ENCODE measurements at places on chromosomes 6 and 20.

GRCh38 chr6:157877149-157877548 lies 54.1 kb downstream of the SNX9 start:
- no peak for DNase-seq

- no peak for DNase-seq
Observed at GRCh38 chr6:5211492-5211891, 49.3 kb downstream of the LYRM4 start.

DNA sequence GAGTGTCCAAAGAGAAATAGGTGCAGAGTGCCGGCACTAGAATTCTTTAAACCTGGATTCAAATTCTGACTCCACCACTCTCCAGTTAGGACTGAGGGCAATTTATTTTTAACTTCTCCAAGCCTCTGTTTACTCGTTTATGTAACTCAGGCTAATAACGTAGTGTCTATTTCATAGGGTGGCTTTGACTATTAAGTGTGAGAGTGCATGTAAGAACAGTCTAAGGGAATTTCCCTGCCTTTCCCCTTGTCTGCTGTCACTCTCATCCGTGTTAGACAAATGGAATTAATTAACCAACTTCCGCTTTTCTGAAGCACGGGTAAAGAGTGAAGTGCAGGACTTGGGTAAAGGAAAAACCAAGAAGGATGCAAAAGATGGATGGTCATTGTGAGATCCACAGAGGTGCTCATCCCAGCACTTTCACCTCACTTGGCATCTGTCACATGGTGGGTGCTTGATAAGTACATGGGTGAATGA lies 4.1 kb upstream of the ZKSCAN8 start:
- DNase-seq, result no peak

DNA sequence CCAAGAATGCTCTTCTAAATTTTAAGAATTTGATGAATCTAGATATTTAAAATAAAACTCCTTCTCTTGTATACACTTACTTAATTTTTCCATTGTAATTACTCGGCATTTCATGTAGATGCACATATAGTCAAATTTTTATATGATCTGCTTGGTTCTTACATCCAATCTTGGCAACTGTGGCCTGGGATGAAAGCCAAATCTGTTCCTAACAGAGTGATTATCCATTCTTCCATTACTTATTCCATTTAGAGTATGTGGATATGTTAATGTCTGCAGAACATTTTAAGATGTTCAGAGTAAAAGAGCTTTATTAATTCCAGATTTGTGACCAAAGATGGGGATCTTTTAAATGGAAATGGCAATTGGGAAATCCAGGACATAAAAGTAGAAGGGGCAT lies 144.1 kb upstream of the PDE7B start:
- DNase-seq, result no peak

DNA sequence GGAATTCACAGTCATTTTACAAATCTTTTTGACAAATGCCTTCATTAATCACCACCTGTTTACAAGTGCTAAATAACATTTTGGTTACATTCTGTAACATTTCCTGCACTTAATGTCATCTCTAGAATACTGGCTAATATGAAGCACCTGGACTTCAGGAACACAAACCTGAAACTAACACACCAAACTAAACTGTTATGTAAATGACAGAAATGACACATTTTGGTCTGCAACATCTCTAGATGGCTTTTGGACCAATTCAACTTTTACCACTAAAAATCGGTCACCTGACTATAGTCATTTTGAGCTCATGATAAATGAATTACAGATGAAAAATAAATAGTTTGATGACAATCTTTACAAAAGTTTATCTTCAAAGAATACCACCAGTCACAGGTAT lies 80.6 kb downstream of the ATG5 start:
- DNase-seq, result no peak

GRCh38 chr20:48486065-48486464 lies 341.7 kb downstream of the PREX1 start:
- no peak for DNase-seq

GRCh38 chr6:335572-335971 lies 43.3 kb downstream of the DUSP22 start:
- no peak for DNase-seq
